ENCODE measurements at places on chromosomes 13 and 19. TPM values are rescaled to one million over a fixed set of nuclear protein-coding genes. Genes with fewer than 3 reads are reported as not detected.

ZNF723 gene
- total RNA-seq: not detected

- peaks cover 38% of the 10 kb centered on the region for H3K4me1 ChIP-seq
- H3K4me3 ChIP-seq: peak overlapping the region; percentile 69
- DNase-seq: no peak
- no peaks in the 10 kb centered on the region for H3K27me3 ChIP-seq
- H3K27ac ChIP-seq: peak overlapping the region; percentile 86
These were observed 17.8 kb upstream of the UPF3A start for GRCh38 chr13:114263578-114263977.

DNA sequence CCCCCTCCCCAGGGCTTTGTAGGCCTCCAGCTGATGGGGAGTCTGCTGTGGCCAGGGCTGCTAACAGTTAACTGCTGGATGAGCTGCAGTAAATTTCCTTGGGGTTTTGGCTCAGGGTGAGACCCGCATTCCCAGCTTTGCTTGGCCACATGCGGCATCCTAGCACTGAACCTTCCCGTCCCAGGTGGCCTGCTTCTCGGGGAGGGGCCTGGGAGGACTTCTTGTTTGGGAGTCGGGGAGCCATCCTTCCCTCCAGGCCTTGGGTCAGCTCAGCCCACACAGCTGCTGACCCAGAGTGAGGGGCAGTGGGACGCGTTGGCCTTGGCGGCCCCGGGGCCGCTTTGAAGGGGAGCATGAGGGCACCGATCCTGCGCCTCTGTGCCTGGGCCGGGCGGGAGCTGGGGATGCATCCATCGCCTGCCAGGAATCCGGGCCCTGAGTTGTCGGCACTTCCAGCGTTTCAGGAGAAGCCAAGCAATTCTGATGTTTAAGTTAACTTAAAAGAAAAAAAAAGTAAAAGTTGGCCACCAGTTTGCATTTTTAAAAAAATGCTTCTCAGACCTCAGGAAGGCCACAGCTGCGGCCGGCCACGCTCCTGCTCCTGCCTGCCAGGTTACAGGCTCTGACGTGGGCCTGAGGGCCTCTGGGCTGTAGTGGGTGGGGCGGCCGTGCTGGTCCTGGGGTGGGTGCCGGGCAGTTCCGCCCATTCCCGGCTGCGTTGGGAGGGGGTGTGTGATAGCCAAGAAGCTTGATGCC is 27.7 kb downstream of the CRTC1 start:
- no peak overlapping the region for H3K27ac ChIP-seq
- peaks cover 2% of the 10 kb centered on the region for H3K27me3 ChIP-seq
- H3K36me3 ChIP-seq: no peaks in the 10 kb centered on the region
- H3K4me1 ChIP-seq: peaks cover 3% of the 10 kb centered on the region

GRCh38 chr13:99995104-99995588 is 13.6 kb downstream of the ZIC2 start:
- H3K4me3 ChIP-seq: peak overlapping the region; percentile 32
- peaks cover 17% of the 10 kb centered on the region for H3K4me1 ChIP-seq
- H3K27ac ChIP-seq: no peak overlapping the region

DNA sequence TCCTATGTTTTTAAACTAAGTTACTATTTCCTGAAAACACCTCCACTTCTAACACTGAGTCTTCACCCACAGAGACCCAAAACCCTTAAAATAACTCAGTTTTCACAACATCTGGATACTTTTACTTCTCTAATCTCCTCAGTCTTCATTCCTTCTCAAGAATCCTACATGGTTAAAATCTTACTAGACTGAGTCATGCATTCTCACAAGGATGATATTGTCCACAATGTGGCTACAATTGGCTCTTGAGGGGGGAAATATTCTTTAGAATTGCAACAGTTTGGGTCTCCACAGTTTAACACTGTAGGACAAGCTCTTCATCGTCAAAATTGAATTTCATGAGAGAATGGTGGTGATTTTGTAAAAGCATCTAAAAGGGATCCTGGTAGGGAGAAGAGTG is 397.1 kb downstream of the SLITRK5 start:
- no peaks in the 10 kb centered on the region for H3K4me1 ChIP-seq
- DNase-seq: no peak
- H3K36me3 ChIP-seq: no peaks in the 10 kb centered on the region
- H3K27me3 ChIP-seq: no peaks in the 10 kb centered on the region

TMEM59L gene
- not detected for total RNA-seq

DNA sequence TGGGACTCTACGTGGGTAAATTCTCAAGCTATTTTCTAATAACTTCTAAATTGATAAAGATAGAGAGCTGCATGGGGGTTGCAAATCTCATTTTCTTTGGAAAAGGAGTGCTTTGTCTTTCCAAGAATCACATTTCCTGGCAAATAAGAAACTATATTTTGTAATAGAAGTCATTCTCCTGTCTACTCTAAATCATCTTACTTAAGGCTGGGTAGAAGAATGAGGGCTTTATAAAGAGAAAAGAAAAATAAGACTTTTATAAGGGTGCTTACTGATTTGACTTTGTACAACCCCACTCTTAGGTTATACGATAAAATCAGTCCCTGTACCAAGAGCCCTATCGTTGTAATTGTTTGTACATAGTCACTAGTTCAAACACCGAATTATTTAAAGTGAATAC is 14.9 kb downstream of the ITGBL1 start:
- no peak overlapping the region for H3K27ac ChIP-seq
- no peaks in the 10 kb centered on the region for H3K36me3 ChIP-seq
- no peak for DNase-seq
- no peak overlapping the region for H3K4me3 ChIP-seq

DNA sequence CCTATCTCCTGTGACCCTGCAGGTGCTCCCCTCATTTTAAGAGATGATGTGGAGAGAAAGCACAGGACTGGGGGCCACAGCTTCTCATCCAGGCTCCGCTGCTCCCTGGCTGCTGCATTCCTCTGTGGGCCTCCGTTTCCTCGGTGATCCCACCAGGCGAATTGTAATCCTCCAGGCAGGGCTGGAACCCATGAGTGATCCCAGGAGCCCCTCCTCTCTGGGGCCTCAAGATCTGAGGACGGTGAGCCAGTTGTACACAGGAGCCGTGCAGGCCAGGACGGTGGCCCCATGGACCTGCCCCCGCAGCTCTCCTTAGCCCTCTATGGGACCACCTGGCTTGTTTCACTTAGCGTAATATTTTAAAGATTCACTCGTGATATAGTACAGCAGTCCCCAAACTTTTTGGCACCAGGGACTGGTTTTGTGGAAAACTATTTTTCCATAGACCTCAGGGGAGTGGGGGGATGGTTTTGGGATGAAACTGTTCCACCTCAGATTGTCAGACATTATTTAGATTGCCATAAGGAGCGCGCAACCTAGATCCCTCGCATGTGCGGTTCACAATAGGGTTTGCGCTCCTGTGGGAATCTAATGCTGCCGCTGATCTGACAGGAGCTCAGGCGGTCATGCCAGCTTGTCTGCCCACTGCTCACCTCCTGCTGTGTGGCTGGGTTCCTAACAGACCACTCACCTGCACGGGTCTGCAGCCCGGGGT is 5.6 kb downstream of the FFAR3 start:
- no peaks in the 10 kb centered on the region for H3K36me3 ChIP-seq
- no peak overlapping the region for H3K4me3 ChIP-seq
- H3K4me1 ChIP-seq: no peaks in the 10 kb centered on the region
- DNase-seq: no peak
- no peak overlapping the region for H3K27ac ChIP-seq
- peaks cover 27% of the 10 kb centered on the region for H3K27me3 ChIP-seq

GRCh38 chr13:110109910-110110309 is 197.0 kb downstream of the COL4A1 start:
- H3K36me3 ChIP-seq: no peaks in the 10 kb centered on the region
- H3K27me3 ChIP-seq: peaks cover 9% of the 10 kb centered on the region
- no peak overlapping the region for H3K27ac ChIP-seq
- no peaks in the 10 kb centered on the region for H3K4me1 ChIP-seq

SHISA2 gene
- total RNA-seq: 0.94 TPM

- no peak for DNase-seq
- H3K27me3 ChIP-seq: peaks cover 17% of the 10 kb centered on the region
- H3K36me3 ChIP-seq: peaks cover 3% of the 10 kb centered on the region
- H3K4me3 ChIP-seq: no peak overlapping the region
These were observed 10.2 kb upstream of the TNFSF14 start for GRCh38 chr19:6680141-6680540.

ZIC5 gene
- not detected for total RNA-seq

CAPN12 gene
- total RNA-seq: 22.7 TPM

- H3K4me3 ChIP-seq: peak overlapping the region; percentile 61
- no peaks in the 10 kb centered on the region for H3K27me3 ChIP-seq
- peaks cover 3% of the 10 kb centered on the region for H3K36me3 ChIP-seq
- H3K4me1 ChIP-seq: peaks cover 22% of the 10 kb centered on the region
These were observed 24.1 kb downstream of the RFX2 start for GRCh38 chr19:6086068-6086788.

DNA sequence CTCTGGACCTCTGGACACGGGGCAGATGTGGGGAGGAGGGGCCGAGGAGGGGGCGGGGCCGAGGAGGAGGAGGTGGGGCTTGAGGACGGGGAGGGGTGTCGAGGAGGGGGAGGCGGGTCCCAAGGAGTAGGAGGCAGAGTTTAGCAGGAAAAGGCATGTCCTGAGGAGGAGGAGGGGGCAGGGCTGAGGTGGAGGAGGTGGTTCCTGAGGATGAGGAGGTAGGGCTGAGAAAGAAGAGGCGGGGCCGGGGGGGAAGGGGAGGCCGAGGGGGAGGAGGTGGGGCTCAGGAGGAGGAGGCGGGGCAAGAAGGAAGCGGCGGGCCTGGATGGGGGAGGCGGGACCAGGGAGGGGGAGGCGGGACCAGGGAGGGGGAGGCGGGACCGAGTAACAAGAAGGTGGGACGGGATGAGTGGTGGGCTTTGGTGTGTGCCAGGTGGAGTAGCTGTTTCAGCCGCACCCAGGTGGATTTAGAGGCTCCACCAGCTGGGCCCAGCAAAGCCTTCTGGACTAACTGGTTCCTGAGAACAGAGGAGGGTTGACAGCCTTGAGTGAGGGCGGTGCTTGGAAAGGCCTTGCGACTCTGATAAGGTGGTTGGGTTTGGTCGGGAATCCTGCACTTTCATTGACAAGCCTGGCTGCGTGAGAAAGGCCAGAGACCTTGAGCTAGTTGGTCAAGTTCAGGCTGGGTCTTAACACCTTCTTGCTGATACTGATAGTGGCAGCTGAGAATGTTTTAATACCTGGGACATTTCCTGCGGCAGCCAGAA is 7.7 kb downstream of the TECR start:
- peaks cover 9% of the 10 kb centered on the region for H3K36me3 ChIP-seq
- H3K27me3 ChIP-seq: no peaks in the 10 kb centered on the region
- H3K4me3 ChIP-seq: no peak overlapping the region
- no peak overlapping the region for H3K27ac ChIP-seq
- no peak for DNase-seq

DNA sequence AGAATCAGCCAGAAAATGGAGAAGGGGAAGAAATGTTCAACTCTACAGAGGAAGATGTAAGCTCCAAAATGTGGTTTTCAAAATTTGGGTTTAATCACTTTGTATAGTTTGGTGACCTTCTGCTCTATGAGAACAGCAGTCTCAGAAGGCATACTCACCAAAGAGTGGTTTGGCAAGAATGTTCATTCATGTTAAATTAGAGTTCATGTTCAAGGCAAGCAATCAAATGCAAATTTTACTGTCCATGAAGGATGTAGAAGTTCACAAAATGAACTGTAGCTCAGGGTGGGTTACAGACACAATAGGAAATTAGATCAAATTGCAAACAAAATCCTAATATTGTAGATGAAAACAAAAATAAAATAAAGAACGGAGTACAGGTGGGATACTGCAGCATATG is 606.7 kb upstream of the PCDH20 start:
- H3K27ac ChIP-seq: no peak overlapping the region
- no peaks in the 10 kb centered on the region for H3K36me3 ChIP-seq
- H3K4me3 ChIP-seq: no peak overlapping the region
- no peak for DNase-seq
- no peaks in the 10 kb centered on the region for H3K4me1 ChIP-seq
- H3K27me3 ChIP-seq: no peaks in the 10 kb centered on the region

PLPP2 gene
- not detected for total RNA-seq
